ENCODE measurements at places on chromosomes 4 and X.

- DNase-seq: no peak
These were observed 48.9 kb downstream of the PCDH7 start for GRCh38 chr4:30769093-30769492.

- no peak for DNase-seq
These were observed 8.7 kb upstream of the PJA1 start for GRCh38 chrX:69173906-69174305.

DNA sequence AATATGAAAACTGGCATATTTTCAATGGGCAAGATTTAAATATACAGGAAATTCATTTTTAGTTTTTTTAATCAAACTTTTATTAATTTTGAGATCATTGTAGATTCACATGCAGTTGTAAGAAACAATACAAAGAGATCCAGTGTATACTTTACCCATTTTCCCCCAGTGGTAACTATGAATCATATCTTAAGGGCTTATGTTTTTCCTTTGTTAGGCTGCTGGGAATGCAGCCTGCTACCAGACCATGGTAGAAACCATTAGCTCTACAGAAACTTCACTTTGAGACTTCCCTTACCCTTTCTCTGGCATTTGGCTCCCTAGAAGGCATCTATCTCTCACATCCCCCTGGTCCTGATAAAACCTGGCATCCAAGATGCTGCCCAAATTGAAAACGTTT, 147.6 kb upstream of the EOLA2 start:
- DNase-seq: no peak

- peak; percentile 70 for DNase-seq
These were observed 126.3 kb downstream of the RAP1GDS1 start for GRCh38 chr4:98387345-98388026.
